ENCODE measurements at places on chromosomes 6 and 20.

GRCh38 chr6:97820400-97820799 is 537.4 kb upstream of the MMS22L start:
- DNase-seq = no peak

DNA sequence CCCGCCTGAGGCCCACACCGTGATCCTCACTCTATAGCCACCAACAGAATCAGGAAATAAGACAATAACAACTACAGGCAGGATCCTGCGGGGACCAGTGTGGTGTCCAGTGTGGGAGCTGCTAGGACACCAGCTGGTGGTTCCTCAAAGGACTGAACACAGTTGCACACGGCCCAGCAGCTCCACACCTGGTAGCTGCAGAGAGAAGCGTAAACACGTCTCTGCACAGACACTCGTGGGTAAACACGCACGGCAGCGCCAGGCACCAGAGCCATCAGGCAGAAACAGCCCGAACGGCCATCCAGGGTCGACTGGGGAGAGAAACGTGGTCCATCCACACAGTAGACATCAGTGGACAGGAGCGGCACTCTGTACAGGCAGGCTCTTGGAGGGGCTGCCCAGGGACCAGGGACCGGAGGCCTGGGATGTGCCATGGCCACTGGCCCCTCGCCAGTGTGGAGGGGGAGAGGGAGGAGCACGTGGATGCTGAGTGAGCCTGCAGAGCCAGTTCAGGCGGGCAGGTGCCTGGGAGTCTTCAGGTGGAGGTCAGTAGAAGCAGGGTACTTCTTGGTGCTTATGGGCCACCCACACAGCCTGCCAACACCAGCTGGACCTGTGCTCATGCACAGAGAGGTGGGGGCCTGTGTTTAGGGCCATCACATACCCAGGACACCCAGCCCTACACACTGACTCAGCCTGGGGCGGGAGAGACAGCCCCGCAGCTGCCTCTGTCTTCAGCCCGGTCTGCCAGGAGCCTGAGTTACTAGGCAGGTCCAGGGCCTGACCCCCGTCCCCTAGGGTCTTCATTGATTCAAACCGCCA is 7.4 kb upstream of the LAMA5 start:
- no peak for DNase-seq

- DNase-seq = no peak
Measured at GRCh38 chr20:59101961-59102360, 59.4 kb upstream of the PRELID3B start.

GRCh38 chr6:4665489-4666417 is 110.5 kb upstream of the CDYL start:
- no peak for DNase-seq

GRCh38 chr6:70110126-70111022 is 192.5 kb downstream of the COL9A1 start:
- DNase-seq = no peak

All from NCI-H1092 (cell line).